Right lung (tissue), 10 donors: ENCODE measurements at places on chromosomes 5 and 9. TPM values are rescaled to one million over a fixed set of nuclear protein-coding genes. Genes with fewer than 3 reads are reported as not detected.
A peak's percentile ranks its signal among the peaks of the same experiment; 100 is the strongest.

DNA sequence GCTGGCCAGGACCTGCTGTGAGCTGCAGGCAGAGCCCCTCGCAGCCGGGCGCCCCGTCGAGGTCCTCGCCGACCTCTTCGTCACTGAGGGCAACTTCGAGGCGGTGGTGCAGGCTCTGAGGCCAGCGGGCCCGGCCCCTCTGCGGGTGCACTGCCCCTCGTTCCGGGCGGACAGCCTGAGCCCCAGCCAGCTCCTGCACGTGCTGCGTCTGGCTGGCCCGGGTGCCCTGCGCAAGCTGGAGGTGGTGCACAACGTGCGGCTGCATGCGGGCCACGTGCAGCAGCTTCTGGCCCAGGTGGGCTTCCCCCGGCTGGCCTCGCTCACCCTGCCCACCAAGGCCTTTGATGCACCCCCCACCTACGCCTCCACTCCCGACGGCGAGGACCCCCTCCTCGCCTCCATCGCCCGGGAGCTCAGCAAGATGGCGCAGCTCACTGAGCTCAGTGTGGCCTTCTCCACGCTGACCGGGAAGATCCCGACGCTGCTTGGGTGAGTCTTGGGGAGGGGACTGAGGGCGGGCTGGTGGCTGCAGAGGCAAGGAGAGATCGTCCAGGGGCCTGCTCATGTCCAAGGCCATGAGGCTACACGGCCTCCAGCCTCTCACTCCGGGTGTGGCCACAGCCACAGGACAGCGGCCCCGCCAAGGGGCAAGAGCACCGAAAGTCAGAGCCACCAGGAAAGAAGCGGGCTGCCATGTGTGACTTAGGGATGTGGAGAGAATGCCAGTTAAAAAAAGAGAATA, 825 bp downstream of the LRRC14B start:
- no peak for DNase-seq

Gene ASPN
- 6.4 TPM for polyA plus RNA-seq

DNA sequence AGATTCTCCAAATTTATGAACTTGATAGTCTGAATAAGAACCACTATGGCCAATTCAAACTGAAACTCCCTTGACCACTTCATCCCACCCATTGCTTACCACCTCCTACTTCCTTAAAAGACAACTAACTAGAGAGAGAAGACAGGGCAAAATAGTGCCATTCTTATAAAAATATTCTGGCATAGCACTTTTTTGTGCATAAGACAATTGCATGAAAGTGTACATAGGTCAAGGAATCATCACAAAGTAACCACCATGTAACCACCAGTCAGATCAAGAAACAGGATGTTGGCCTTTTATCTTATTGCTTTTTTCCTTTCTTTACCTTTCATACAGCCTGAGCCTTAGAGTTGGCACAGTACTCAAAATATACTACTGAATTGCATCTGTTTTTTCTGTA, 8.1 kb upstream of the ARSB start:
- no peak for DNase-seq

- no peak for DNase-seq
These were observed 26.7 kb downstream of the NDUFS6 start for GRCh38 chr5:1827886-1828397.

GRCh38 chr9:114386886-114387679, 699 bp downstream of the AKNA start:
- DNase-seq = no peak

Gene TPPP
- polyA plus RNA-seq = 6.9 TPM

GRCh38 chr5:80083101-80083890, 48.1 kb downstream of the THBS4 start:
- DNase-seq = peak; percentile 51
